ENCODE measurements at places on chromosomes 7 and 10.

GRCh38 chr10:48638739-48639527, 34.1 kb upstream of the ARHGAP22 start:
- no peak for DNase-seq

GRCh38 chr10:22959292-22959691, 31.4 kb downstream of the ARMC3 start:
- no peak for DNase-seq

DNA sequence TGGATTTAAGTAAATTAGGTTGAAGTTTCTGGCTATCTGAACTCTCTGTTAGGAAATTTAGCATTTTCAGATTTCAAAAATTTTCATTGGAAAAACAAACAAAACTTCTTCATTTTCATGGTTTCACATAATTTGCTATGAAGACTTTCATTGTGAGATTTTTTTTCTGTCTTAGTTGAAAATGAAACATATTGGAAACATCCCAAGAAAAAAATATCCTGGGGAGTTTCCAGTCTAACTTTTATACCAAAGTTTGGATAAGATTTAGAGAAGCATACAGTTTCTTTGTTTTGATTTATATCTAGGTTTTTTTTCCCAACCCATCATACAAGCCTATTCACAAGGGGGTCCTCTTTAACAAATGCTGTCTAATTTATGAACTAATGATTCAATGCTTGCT, 300.5 kb upstream of the SEMA3A start:
- no peak for DNase-seq

GRCh38 chr7:155007947-155008346, 5.0 kb upstream of the PAXIP1 start:
- DNase-seq, result peak; percentile 42

DNA sequence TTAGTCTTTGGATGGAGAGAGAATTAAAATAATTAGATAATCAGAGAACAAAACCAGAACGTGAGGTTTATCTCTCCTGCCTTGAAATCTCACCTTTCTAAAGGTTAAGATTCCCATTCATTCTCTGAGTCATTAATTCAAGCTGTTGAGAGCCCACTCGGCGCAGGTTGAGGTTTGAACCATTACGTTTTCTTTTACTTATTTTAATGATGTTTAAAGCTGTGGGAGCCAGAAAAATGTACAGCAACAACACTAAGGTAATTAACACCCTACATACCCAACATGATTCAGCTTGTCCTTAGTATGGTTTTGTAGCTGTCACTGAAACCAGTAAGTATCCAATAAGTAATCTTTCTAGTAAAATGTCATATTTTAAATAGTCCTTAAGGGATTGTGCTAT, 153.0 kb upstream of the ANK3 start:
- no peak for DNase-seq

- DNase-seq, result peak; percentile 98
Measured at GRCh38 chr10:43461950-43462349, 25.0 kb downstream of the ZNF487 start.

DNA sequence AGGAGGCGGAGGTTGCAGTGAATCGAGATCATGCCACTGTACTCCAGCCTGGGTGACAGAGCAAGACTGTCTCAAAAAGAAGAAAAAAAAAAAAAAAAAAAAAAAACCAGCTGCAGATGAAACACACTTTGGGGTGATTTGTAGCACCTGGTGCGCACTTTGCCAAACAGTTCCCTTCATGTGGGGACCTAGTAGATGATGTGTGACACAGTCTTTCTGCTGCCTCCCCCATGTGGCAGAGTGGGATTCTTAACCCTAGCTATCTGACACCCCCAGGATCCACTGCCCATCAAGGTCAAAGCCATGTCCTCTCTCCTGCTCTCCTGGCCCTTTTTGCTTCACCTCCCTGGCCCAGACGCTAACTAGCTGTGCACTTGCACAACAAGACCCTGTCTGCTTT, 52.1 kb upstream of the PDZD8 start:
- DNase-seq, result no peak

GRCh38 chr10:111890046-111890445, 293.5 kb downstream of the GPAM start:
- DNase-seq, result no peak

DNA sequence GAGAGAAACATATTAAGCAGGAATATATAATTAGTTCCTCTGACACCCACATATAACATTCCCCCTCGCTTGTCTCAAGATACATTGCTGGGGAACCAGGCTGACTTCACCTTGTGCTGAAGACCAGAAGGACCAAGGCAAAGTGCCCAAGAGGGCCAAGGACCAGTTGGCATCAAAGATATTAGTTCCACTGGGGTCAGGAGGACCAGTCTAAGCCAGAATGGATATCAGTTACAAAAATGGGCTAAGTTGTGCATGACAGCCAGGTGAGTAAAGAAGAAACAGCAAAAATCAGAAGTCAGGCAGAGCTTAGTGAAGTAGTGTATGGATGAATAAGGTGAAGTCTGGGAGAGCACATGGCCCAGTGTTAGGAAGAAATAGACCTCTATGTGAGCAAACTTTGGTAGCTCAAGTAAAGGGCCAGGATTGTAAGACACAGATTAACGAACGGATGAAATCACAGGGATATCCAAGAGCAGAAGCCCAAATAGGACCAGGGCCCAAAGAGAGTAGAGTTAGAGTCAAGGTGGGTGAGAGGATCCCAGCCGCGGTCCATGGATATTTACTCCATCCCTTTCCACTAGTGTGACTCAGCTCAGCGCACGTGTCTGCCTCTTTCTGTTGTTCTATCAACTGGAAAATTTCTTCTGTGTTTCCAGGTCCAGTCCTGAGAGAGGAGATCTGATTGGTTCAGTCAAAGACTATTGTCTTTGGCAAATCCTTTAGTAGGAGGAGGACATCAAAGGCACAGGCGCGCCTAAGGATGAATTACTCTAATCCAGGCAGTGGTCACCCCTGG, 5.0 kb downstream of the CALD1 start:
- no peak for DNase-seq

DNA sequence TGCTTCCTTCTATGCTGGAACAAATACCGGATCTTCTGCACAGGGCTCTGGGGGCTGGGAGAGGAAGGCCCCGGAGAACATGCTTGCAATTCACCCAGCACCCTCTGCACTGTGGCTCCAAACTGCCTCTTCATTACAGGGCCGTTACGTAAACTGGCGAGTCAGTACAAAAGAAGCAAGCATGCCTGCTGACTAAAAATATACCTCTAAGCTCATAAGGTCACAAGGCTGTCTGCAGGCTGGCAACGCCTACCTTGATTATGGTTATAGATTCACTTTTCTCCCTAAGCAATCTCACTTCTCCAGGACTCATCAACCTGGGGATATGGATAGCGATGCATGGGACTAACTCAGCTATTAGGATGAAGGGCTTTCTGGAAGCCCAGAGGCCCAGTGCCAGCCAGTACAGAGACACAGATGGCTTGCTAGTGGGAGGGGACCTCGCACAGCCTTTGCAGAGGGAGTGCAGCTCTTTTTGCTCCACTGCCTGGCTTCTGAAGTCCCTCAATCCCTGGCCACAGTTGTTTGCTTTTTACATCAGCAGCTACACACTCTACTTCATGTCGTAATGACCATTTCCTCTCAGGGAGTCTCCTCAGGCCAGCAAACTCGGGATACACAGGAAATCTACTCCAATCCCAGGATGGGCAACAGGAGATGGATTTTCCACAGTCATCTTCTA, 96.1 kb downstream of the SH3PXD2A start:
- DNase-seq, result peak; percentile 99

GRCh38 chr7:23026164-23026563, 12.2 kb upstream of the HYCC1 start:
- no peak for DNase-seq

All from Kasumi-1 (cell line).